Tongue (tissue), 3 donors: ENCODE measurements at places on chromosomes 7 and 10. TPM values are rescaled to one million over a fixed set of nuclear protein-coding genes. Genes with fewer than 3 reads are reported as not detected.

GRCh38 chr7:140646931-140647647 lies 6.5 kb upstream of the DENND2A start:
- peak; percentile 70 for DNase-seq

DNA sequence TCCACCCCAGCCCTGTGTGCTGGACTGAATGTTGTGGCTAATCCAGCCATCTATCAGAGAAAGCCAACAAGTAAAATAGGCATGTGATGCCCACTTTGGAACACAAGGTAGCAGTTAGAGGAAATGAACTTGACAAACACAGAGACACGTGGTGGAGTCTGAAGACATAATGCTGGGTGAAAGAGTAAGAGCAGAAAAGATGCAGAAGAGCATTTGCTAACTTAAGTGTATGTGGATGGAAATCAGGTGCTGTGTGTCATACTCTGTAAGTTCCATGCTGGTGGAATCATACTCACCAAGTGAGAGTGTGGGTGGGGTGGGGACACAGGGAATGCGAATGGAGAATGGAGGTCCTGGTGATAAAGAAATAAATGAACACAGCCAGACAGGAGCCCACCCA lies 22.8 kb downstream of the WDFY4 start:
- DNase-seq = no peak

DNA sequence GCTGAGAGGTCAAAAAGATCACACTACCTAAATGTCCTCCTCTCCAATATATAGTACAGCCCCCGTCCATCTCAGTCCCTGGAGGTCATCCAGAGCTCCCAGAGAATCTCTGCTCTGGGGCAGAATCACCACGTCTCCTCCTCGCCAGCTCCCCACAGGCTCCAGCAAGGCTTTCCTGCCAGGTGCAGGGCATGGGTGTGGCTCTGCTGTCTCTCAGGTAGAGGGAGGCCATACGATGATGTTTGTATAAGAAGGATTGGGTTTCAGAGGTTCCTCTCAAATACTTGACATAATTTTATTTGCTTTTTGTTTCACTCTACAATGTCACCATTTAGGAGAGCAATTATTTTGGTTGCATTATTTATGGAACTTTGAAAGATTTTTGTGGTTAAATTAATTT lies 98.3 kb upstream of the PRSS58 start:
- no peak for DNase-seq

GRCh38 chr10:58518775-58519174 lies 6.1 kb downstream of the BICC1 start:
- DNase-seq = no peak

GRCh38 chr10:110076559-110077318 lies 69.0 kb downstream of the ADD3 start:
- DNase-seq = peak; percentile 57

DNA sequence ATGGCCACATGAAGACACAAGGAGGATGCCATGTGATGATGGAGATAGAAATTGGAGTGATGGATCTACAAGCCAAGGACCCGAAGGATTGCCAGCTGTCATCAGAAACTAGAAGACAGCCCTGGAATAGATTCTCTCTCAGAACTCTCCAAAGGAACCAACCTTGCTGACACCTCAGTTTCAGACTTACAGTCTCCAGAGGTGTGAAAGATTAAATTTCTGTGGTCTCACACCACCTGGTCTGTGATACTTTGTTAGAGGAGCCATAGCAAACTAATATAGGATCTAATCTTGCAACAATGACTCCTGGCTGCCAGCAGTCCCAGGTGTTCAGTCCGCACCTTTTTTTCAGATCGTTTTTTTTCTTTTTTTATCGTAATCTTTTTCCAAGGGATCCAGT lies 647.3 kb upstream of the GHITM start:
- DNase-seq = no peak

- DNase-seq = no peak
Measured at GRCh38 chr7:20352573-20353306, 22.0 kb downstream of the ITGB8 start.

- no peak for DNase-seq
Measured at GRCh38 chr7:140592964-140593671, 47.5 kb downstream of the DENND2A start.

DNA sequence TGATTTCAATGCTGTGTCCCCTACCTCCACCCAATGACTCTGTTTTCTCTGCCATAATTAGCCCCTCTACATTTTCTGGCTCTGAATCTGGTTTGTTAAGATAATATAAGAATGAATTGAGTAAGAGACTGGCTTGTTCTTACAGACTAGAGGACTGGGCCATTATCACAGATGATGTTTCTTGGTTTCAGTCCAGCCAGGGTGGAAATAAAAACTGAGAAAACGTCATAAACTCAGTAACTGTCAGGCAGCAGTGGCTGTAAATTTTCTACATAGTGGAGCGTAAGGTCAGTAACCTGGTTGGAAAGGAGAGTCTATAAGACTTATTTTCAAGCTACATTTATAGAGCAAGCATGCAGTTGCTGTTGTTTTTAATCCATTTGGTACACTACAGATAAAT lies 485.4 kb downstream of the HTR7 start:
- DNase-seq = no peak

GRCh38 chr10:132847416-132847777 lies 61.5 kb upstream of the NKX6-2 start:
- DNase-seq = no peak

- no peak for DNase-seq
Measured at GRCh38 chr10:1198453-1199344, 142.5 kb downstream of the WDR37 start.

DNA sequence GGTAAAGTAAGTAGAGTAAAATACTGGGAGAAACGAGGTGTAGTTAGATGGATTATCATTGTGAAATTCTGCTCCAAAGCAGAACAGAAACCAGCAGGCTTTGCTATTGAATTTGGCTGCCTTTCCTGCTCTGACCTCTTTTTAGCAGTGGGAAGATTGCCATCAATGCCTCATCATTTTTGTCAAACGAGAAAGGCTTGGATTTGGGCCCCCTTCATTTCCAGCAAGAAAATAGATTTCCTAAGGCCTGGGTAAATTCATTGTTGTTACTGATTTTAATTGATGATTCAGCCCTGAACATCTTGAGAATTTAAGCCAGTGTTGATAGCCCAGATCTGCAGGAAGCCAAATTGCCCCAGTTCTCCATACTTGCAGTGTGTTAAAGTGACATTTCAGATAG lies 35.2 kb upstream of the ASAH2 start:
- DNase-seq = peak; percentile 41

GRCh38 chr7:117048114-117048866 lies 95.0 kb downstream of the ST7 start:
- no peak for DNase-seq

- DNase-seq = no peak
Measured at GRCh38 chr10:44293306-44293778, 91.6 kb downstream of the CXCL12 start.

DNA sequence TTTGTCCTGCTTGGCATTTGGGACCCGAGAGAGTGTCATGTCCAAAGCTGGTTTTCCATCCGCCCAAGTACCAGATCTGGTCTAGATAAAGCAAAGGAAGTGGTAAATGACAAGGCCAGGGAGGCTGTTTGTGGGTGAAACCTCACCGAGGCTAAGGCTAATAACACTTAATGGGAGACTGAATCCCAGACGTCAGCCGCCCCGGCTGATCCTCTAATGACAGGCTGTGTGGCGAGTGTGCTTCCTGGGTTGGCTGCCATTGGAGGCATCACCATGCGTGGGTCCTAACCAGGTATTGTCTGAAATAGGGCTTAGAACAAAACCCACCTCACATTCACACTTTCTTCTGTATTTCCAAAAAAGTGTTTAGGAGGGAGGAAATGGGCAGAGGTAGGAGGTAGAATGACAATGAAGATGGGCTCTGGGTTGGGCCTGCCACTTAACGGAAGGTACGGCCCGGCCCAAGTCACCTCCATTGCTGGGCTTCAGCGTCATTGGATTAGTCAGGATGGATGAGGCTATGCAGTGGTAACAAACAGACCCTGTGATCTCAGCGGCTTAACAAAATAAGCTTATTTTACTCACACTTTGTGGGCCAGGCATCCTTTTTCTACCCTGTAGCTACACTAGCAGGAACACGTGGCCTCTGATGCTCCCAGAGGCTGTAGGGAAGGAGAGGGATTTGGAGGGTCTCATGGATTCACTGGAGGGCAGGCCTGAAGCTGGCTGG lies 59.7 kb downstream of the PROSER2 start:
- DNase-seq = no peak

GRCh38 chr7:46230990-46231305 lies 309.9 kb upstream of the IGFBP3 start:
- no peak for DNase-seq

DNA sequence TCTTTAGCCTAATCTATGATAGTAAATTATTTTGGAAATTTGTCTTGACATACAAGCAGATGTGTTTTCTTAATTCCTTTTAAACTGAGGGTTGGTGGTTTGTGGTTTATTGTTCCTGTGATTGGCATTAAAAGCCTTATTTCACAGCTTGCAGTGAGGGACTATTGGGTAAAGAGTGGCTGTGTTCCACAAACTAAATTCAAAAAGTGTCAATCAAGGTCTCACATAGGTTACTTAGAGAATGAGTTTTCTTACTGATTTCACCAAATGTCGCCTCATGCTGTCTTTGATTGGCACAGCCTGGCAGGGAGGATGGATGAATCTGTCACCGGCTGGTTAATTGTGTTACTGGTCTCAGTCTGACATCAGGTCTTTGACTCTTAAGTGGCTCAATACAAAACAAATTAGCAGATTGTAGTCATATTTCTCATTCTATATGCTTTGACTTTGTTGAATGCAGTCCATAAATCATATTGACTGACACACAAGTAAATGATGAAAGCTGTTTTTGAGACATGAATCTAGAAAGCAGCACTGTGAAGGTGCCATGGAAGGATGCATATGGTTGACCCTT lies 66.8 kb upstream of the CYP26C1 start:
- DNase-seq = no peak

Gene CNNM1
- total RNA-seq = 0.92 TPM

Gene CASP7
- 46.0 TPM for total RNA-seq

Gene TLX1
- total RNA-seq = 1.3 TPM

Gene SFTPD
- total RNA-seq = 1.2 TPM

Gene RBP4
- total RNA-seq = 2.8 TPM

Gene C7orf25
- 6.4 TPM for total RNA-seq

Gene TMEM139
- 0.51 TPM for total RNA-seq

Gene BMPR1A
- total RNA-seq = 102 TPM

Gene LRMDA
- total RNA-seq = 6.3 TPM

Gene FAM13C
- total RNA-seq = 74.0 TPM
